NCI-H2029 treated with DMSO at 0.1 percent for 48 hours (cell line): ENCODE measurements at places on chromosomes 6 and 20.

GRCh38 chr6:31399589-31400466, 3.6 kb upstream of the MICA start:
- DNase-seq = peak; percentile 46

GRCh38 chr6:30156774-30157173, 4.2 kb downstream of the TRIM10 start:
- no peak for DNase-seq

DNA sequence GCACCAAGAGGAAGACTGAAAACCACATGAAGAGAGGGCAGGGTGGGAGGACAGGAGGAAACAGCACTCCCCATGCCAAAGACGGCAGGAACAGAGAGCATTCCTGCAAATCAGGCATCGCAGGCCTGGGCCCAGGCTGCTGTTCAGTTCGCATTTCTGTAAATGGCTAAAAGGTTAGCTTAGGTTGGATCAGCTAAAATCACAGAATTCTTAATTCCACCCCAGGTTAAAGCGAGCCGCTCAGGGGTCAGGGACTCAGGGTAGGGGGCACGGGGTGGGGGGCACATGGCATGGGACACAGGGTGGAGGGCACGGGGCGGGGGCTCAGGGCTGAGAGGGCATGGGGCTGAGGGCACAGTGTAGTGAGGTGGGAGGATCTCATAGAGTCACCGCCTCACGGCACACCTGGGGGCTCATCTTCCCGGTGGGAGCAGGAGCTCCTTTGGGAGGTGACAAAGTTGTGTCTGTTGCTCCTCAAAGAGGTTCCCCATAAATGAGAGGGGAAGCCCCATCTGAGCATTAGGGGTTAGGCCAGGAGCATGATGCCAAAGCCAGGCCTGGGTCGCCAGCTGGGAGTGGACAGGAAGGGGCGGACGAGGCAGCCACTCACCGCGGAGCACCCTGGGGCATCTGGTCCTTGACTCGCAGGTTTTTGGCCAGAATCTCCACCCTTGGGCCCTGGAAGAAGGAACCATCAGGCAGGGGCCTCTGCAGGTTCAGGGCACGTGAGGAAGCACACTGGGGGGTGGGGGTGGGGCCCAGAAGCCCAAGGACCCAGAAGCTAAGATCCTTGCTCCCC, 200.7 kb downstream of the PREX1 start:
- DNase-seq = no peak

- no peak for DNase-seq
These were observed 1.7 kb downstream of the HSF2 start for GRCh38 chr6:122401104-122401503.

DNA sequence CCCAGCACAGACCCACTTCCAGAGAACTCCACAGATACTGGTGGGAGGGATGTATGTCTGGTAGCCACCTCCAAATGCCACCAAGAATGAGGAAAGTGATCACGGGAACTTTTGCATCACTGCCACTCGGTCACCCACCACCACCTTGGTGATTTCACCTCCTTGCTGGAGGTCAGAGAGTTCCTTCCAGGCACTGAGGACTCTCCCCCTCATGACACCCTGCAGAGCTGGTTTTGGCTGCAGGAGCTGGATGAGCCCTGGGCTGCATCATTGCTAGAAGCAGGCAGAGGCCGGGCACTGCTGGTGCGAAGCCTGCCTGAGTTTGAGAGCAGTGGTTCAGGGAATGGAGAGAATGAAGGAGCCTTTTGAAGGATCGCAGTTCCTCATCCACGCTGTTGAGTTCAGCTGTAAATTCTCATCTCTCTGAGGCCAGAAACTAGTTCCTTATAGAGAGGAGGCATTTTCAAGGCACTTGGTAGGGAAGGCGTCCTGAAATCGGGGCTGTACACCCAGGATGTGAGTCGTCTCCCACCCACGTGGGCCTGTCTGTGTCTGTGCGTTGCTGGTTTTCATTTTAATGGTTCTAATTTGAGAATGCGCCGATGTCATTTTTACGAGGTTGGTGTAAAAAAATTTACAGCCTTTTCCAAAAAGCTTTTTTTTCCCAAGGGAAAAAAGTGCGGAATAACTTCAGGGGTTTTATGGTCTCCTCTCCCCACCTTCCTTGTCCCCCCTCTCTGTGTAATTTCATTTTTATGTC, 25.0 kb downstream of the FOXP4 start:
- no peak for DNase-seq

- DNase-seq = no peak
These were observed 248.3 kb upstream of the AFDN start for GRCh38 chr6:167578371-167578901.

DNA sequence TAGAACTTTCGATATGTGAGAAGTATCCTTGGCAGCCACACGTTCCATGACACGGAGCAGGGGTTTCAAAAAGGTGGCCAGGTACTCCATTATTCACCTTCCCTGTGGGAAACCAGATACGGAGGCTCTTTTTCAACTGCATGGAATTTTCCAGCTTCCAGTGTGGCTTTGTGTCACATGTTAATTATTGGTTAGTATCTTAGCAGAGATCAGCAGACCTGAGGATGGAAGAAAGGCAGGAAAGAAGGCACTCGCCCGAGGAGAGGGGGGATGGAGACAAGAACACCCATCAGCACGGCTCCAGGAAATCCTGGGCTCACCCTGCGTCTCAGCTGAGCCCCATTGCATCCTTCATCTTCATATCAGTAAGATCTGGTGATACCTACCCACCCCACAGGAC, 115.5 kb downstream of the PXDC1 start:
- no peak for DNase-seq
